ENCODE measurements at places on chromosomes 5 and 9.

DNA sequence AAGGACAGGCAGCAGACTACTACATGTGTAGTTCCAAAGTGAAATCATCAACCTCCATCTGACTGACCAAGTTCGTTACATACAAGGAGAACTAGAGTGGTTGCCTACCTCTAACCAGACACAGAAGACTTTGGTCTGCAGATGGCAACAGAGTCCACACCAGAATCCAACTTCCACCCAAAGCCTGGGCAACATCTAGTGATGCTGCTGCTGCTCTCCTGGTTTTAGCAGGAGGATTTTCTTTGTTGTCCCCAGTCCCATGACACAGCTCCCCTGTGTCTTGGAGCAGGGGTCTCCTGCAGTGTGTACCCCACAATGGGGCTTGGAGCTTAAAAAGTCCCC lies 46.4 kb upstream of the APC start:
- no peak for DNase-seq

DNA sequence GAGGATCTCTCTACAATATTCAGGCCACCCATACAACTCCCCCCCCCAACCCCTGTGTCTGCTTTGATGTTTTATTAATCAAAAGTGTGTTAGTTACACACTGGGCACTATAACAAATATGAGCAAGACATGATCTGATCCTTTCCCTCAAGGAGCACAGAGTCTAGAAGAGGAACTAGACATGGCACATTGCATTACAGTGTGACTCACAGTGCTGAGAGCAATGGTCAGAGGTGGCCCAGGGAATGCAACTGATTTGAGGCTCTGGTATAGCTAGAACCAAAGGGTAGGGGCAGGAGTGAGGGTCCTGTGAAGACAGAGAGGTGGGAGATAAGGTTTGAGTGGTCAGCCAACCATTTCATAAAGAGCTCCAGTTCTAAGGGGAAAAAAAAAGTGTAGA lies 539.2 kb downstream of the ACTL7B start:
- no peak for DNase-seq

DNA sequence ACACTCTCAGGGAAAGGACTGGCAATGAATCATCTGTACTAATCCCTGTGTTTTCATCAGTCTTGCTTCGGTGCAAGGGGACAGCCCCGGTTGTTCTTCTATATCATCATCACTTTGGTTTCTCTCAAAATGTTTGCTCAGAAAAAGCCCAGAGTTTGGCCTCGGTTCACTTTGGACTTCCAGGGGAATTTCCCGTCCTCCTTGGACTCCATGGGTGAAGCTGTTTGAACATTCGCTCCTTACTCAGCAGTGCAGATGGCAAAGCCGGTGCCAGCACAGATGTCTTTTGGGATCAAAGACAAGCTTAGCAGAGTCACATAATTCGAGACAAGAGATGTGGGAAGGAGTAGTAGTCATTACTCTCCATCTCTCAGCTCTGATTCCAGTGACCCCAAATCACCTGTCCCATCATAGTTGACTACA lies 69.8 kb upstream of the TNFSF8 start:
- peak; percentile 35 for DNase-seq

DNA sequence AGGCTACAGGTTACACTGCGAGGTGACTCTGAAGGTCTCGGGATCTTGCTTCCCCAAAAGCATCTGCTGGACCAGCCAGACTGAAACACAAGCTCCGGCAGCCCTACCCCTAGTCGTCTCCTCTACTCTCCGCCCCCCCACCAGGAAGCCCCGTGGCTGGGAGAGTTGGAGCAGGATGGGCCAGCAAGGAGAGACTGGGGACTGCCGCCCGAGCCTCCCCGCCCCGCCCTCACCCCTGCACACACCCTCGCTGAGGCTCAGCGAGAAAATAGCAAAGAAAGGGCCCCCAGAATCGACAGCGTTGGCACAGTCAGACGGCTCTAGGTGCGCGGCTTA lies 1.3 kb downstream of the TRIM7 start:
- no peak for DNase-seq

DNA sequence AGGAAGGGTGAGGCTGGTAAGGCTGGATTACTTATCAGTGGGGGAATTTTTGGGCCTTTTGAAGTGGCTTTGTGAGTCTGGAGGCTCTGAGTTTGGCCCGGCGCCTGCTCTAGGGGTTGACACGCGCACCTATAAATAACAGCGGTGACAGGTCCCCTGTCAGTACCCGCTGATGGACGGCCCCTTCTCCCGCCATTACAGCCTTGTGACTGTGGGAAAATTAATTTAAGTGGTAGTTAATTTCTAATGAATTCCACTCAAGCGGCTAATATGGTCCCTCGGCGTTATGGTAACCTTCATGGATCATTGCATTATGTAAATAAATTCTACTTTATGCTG lies 16.5 kb downstream of the MRPL36 start:
- no peak for DNase-seq

- DNase-seq, result no peak
Observed at GRCh38 chr9:114431770-114432169, 44.0 kb upstream of the AKNA start.

- no peak for DNase-seq
Observed at GRCh38 chr9:88372103-88372654, 16.1 kb upstream of the SPIN1 start.

DNA sequence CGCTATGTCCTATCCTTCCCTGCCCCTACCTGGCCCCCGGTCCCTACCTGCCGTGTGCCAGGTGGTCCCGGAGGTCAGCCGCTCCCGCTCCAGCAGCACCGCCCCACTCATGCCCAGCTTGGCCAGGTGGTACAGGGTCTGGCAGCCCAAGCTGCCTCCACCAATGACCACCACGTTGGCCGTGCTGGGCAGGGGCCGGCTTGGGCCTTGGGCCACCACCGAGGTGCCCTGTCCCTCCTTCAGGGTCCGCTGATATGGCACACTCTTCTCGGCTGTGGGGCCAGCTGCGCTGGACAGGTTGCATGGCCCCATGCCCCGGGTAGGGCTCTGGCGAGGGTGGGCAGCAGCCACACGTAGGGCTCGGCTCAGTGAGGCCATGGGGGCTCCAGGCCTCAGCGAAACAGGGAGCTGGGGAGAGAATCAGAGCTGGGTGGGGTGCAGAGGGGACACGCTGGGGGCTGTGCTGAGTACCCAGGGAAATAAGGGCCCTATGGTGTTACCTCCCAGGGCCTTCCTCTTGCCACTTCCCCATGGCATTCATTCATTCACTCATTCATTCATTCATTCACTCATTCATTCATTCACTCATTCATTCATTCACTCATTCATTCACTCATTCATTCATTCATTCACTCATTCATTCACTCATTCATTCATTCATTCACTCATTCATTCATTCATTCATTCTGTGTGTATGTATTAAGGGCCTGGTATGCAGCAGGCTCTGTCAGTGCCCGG lies 4.2 kb downstream of the SARDH start:
- no peak for DNase-seq

DNA sequence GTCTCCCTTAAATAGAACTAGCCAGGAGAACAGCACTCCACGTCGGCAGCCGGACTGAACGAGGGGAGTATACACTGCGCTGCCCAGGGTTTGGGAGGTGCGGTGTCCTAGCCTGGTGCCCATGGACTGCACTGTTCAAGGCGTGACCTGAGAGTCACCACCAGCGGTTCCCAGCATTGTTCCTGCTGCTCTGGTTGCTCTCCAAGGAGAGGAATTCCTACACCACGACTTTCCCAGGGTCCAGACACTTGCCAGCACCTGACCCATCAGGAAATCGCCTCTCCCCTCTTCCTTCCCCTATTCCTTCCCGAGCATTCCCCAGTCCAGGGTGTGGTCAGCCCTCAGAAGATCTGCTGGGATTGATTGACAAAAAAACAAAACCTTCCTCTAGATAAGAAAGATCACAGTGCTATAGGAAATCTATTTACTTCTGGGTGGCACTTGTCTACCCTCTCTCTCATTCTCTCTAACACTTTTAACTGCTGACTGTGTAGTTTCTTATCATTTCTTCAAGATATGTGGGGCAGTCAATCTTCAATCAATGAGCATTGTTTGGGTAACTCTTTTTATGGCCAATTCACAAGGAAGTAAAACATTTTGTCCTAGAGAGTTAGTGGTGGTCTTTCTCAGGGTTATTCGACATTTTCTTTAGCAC lies 297.8 kb upstream of the ACTBL2 start:
- DNase-seq, result no peak

DNA sequence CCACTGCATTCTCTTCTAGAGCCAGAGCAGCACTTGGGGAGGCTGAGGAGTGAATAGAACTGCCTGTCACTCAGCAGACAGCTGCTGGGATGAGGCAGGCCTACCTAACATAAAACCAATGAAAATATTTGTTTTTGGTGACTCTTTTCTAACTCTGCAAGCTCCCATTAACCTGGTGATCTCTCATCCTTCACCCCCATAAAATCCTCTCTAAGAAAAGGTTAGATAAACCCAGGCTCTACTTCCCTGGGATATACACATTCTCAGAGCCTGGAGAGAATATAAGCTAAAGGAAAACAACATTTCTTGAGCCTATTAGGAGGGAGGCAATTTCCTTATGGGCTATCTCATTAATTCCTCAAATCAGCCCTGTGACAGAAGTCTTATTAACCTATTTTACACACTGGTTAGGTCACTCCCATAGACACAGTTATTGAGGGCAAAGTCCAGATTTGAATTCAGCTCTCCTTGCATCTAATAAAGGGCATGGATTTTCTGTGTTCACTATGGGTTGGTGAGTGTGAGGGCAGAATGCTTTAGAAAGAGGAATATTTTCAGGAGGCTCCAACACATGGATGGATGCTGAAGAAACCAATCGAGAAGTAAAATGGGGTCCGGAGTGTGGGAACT lies 492.9 kb downstream of the CCDC171 start:
- no peak for DNase-seq

DNA sequence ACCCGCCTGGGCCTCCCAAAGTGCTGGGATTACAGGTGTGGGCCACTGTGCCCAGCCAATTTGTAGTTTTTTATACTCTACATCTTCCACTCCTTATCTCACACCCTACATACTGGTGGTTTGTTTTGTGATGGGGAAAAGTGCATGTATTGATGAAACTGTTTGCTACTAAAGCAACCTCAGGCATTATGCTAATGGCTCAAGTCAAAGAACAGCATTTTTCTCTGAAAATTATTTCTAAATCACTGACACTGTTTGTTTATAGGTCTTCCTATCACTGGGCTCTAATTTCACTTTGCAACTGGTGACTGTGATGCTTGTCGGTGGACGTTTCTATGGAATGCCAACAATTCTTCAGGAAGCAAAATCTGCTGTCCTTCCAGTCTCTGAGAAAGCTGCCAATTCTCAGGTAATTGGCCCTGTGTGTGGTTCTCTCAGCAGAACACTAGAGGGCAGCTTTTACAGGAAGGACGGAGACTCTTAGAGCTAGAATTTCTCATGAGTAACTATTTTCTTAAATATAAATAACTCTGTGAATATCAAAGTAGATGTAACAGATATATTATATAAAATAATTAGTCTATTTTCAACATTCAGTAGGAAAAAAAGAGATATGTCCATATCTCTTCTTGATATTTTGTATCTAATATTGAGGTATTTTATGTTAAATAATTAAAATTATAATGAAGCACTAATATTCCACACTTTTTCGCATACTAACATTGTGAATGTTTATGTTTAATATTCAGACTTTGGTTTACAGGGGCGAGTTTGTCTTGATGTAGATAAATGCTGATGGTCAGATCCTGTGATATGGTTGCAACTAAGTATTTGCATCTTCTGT lies 244.1 kb downstream of the ADGRV1 start:
- DNase-seq, result no peak

GRCh38 chr5:32852976-32853375 lies 141.9 kb downstream of the NPR3 start:
- DNase-seq, result no peak

GRCh38 chr5:181283347-181283746 lies 22.4 kb upstream of the TRIM52 start:
- DNase-seq, result no peak

DNA sequence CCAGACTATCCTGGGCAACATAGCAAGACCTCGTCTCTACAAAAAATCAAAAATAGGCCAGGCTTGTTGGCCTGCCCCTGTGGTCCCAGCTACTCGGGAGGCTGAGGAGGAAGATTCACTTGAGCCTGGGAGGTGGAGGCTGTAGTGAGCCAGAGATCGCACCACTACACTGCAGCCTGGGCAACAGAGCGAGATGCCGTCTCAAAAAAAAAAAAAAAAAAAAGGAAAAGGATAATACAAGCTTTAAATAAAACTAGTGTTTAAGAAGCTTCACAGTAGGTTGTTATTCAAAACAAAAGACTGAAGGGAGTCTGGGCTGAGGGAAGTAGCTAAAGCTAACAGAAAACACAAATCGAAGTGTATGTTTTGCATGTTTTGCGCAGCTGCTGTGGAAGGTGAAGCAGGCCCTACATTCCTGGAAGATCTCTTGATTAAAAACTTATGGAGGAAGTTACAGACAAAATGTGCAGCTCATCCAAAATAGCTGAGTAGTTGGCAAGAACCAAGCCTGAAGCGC lies 581 bp upstream of the C9orf40 start:
- DNase-seq, result no peak

DNA sequence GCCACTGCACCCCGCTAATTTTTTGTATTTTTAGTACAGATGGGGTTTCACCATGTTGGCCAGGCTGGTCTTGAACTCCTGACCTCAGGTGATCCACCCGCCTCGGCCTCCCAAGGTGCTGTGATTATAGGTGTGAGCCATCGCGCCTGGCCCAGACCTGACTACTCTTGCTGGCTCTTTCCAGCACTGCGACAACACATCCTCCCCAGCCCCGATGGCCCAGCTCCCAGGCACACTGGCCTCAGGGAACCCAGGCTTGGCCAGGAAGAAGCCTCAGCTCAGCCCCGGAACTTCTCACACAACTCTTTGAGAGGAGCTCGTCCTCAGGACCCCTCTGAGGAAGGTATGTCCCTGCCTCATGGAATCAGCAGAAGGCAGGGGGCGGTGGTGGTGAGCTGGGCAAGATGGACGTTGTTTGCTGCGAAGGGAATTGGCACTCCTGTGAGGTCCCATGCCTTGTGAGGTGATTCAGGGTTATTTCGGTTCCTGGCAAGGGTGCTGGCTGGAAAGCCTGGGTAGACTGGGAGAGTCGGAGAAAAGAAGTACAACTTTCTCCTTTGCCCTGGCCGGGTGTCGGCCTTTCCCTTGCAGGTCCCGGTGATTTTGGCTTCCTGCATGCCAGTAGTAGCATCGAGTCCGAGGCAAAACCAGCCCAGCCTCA lies 5.9 kb downstream of the DELE1 start:
- DNase-seq, result no peak

DNA sequence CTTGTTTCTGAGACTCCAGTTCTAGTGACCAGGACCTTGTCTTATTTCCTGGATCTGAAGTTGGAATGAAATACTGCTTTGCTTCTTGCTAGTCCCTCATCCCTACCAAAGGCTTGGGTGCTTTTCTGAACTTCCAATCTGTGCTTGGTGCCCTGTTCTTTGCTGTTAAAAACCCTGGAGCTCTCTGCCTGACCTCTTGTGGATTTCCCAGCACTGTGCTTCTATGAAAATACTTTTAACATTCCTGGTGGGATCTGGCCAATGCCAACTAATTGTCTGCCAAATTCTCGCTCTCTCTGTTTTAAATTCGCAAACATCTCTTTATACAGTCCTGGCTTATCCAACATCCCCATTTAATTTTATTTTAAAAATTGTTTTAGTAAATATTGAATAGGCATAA lies 26.7 kb upstream of the CSNK1G3 start:
- no peak for DNase-seq

DNA sequence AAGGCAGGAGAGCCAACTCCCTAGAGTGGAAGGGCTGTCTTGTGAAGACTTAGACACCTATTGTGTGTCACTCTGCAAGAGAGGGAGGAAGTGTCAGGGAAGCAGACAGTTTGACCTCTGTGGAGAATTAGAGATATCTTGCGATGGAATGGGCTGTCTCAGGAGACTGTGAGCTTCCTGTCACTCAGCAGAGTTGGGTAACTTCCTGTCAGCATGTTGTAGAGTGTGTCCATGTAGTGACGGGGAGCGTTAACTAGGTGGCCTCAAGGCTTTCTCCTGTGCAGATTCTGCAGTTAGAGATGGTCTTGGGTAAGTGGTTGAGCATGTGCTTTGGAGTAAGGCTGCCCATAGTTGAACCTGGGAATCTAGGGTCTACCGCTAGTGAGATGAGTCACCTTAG lies 136.5 kb downstream of the KIF4B start:
- DNase-seq, result no peak

Data from stimulated activated CD4-positive, alpha-beta T cell treated with anti-CD3 and anti-CD28 coated beads, Interleukin-2, amount 100 ng/mL, for 48 hours (primary cell).